ENCODE measurements at places on chromosomes 3 and 15. TPM values are rescaled to one million over a fixed set of nuclear protein-coding genes. Genes with fewer than 3 reads are reported as not detected.

The ZSCAN2 gene
- total RNA-seq = 10.5 TPM

GRCh38 chr15:69992348-69992747 is 105.4 kb downstream of the TLE3 start:
- no peak for DNase-seq

DNA sequence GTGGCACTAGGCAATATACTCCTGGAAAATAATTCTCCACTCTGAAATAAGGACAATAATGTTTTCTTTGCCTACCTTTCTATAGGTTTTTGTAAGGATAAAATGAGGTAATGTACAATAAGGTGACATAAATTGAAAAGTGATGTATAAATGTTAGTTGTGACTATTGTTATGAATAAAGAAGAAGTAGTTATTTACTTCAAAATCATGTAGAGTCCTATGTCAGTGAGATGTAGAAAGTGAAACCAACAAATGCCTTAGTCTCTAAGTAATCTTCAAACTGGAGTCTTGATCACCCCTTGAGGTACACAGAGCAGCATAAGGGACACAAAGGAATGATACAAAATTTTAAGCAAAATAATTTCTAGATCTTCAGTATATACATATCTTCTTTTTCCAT is 60.3 kb upstream of the TP63 start:
- DNase-seq = no peak

The CIB2 gene
- 8.8 TPM for total RNA-seq

GRCh38 chr3:185716436-185717108 is 108.3 kb downstream of the IGF2BP2 start:
- no peak for DNase-seq

- DNase-seq = no peak
Observed at GRCh38 chr3:113914646-113915045, 33.2 kb upstream of the ZDHHC23 start.

The PRICKLE2 gene
- total RNA-seq = 48.2 TPM

- no peak for DNase-seq
Observed at GRCh38 chr3:169085827-169086226, 577.7 kb downstream of the MECOM start.
